ENCODE measurements at places on chromosomes 2 and 18.
A peak's percentile ranks its signal among the peaks of the same experiment; 100 is the strongest.

DNA sequence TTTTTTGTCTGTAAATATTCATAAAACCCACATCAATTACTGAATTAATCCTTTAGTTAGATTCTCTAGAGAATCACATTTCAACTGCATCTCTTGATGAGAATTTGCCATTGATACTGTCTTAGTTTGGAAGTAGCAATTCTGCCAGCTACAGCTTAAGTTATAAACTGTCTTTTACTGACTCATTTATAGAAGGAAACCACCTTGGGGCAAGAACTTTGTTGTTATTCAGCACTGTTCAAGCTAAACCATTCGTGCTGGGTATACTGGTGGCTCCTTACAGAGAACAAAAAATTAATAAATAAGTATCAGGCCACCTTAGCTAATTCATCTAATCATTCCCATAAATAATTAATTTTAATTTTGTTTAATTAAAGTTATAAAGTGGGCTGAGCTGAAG is 1082.6 kb upstream of the CELF4 start:
- no peak for DNase-seq

- DNase-seq, result no peak
These were observed 8.5 kb downstream of the TYW5 start for GRCh38 chr2:199946836-199947235.

DNA sequence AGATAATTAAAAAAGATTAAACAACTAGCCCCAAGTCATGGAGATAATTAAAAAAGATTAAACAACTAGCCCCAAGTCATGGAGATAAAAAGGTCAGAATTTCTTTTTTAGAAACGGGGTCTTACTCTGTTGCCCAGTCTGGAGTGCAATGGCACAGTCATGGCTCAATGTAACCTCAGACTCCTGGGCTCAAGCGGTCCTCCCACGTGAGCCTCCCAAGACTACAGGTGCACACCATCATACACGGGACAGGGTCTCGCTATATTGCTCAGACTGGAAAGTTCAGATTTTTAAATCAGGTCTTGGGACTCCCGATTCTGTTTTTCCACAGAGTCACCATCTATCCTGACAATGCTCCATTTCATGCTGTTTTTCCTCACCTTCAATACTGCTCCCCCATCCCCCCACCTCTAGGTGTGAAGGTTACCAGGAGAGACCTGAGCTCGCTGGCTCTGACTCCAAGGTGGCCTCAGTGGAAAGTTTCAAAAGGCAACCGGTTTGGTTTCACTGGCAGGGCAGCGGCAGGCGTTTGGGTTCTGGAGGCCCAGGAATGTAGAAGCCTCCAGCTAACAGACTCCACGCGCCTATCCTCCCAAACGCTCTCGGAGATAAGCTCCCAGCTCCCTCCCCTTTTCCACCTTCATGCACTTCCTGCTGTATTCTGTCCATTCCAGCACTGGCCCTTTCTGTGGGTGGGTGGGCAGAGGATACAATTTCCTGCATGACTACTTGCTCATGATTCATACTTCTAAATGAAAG is 2.9 kb upstream of the SEMA4C start:
- DNase-seq, result no peak

DNA sequence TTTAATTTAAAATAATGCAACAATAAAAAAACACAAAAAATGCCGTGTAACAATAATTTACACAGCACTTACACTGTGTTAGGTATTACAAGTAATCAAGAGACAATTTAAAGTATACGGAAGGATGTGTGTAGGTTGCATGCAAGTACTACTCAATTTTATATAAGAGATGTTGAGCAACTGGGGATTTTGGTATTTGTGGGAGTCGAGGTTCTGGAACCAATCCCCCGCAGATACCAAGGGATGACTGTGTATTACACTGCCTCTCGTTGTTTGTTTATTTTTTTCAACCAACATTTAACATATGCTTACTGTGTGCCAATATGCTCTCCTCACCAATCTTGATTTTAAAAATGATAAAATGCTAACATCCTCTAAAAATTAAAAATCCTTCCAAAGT is 24.8 kb downstream of the MAP3K2 start:
- no peak for DNase-seq

DNA sequence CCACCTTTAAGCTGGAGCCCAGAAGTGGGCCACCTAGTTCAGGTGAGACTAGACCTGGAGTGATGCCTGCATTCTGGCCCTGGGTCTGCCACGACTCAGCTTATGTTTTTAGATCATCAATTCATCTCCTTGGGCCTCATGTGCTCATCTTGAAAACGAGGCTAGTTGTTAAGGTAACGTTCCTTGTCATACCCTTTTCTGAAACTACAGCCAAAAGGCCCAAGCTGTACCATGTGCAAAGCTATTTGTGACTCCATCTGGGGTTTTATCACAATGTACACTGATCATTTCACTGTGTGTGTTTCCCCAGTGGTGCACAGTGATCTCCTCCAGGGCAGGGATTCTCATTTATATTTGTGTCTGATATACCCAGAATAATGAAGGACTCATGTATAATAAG is 138.4 kb upstream of the COPS8 start:
- no peak for DNase-seq

- DNase-seq, result no peak
These were observed 12.4 kb downstream of the ADRA2B start for GRCh38 chr2:96103761-96104486.

- no peak for DNase-seq
These were observed 29.0 kb upstream of the EPAS1 start for GRCh38 chr2:46268196-46268595.

DNA sequence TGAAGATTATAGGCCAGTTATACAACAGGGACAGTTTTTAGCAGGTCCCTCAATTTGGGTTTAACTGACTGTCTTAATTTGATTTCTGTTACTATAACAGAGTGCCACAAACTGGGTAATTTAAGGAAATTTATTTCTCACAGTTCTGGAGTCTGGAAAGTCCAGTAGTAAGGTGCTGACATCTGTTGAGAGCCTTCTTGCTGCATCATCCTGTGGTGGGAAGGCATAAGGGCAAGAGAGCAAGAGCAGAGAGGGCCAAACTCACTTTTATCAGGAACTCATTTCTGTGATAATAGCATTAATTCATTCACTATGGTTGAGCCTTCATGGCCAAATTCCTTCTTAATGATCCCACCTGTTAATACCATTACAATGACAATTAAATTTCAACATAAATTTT is 36.5 kb downstream of the DIS3L2 start:
- DNase-seq, result no peak

DNA sequence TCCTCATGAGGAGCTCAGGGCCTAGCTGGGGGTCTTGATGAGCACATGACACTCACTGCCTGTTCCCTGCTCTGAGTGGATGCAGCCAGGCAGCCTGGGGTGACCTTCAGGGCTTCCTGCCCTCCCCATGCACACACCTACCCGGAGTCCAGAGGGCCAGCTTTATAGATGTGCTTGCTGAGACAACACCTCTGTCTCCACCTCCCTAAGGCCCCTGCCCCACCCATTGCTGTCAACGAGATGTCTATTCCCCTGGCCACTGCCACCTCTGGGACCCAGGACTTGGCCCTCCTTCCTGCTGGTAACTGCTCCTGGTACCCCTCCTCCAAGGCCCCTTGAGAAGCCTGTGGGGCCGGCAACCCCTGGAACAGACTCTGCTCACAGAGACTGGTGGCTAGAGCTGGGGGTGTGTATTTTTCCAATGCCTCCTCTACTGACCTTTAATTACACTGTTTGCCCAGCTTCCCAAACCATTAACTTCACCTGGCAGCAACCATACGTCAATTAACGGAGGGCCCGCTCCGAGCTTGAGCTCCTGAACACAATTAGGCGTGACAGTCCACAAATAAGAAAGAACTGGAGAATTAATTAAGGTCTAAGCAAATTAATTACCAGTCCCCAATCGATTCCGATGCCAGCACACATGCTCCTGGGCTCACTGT is 66.3 kb downstream of the EMX1 start:
- no peak for DNase-seq

DNA sequence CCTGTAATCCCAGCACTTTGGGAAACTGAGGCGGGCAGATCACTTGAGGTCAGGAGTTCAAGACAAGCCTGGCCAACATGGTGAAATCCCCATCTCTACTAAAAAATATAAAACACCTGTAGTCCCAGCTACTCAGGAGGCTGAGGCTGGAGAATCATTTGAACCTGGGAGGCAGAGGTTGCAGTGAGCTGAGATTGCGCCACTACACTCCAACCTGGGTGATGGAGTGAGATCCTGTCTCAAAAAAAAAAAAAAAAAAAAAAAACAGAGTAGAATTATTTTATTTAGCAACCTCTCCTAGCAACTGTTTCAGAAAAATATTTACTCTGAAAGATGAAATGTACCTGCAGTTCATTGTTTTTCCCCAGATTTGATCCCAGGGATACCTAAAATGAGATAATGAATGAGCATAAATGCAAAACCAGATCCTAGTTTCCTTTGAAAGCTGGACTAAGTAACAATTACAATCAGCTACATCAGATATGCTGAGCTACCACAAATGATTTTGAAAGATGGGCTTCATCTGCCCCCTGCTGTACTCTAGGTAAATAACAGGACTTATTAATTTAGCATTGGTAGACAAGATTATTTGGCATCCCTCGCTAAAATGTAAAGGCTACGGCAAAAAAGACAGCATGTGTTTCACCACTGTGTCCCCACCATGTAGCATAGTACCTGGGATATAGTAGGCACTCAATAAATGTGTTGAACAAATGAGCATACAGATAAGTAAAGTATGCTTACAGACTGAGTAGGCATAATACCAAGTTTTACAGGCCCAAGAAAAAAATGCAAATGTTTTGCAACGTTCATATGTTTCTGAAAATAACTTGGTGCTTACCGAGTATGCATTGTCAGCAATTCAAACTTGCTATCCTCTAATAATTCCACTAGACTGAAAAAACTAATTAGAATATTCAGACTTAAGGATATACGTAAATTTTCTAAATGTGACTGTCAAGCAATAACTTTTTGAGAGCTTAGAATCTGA is 102.5 kb downstream of the ATL2 start:
- peak; percentile 33 for DNase-seq

GRCh38 chr2:86028766-86029381 is 76.8 kb downstream of the POLR1A start:
- no peak for DNase-seq

DNA sequence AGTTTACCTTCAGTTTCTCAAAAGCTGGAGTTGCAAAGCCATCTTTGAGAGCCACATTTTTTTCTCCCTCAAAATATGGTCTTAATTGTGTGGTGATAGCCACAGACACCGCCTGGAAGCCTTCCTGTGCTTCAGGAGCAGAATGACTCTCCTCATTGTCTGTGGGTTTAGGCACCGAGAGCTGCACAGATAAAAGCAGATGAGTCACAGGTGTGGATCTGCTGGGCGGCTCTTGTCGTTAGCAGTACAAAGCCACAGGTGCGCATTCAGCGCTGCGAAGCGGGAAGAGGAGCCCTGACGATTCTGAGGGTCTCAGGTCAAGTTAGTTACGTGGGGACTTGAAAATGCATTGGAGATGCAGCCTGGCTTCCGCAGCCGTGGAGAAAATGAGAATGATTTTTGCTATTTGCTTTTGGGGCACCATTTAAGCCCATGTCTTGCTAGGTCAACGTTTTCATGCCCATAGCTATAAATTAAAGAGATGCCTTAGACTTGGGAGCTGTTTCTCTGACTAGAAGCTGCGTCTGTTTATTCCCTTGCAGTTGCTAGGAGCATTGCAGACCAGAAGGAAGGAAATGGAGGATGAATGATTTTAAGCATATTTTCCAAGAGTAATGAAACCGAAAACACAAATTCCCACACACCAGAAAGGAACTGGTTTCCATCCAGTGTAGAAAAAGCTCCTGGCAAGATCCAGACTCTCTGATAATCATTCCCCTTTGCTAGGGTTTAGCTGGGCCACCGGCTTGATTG is 51.5 kb downstream of the KLHL29 start:
- DNase-seq, result no peak

- no peak for DNase-seq
These were observed 353.8 kb upstream of the DLGAP1 start for GRCh38 chr18:4808891-4809290.

GRCh38 chr2:122061831-122062230 is 306.4 kb downstream of the TSN start:
- no peak for DNase-seq

DNA sequence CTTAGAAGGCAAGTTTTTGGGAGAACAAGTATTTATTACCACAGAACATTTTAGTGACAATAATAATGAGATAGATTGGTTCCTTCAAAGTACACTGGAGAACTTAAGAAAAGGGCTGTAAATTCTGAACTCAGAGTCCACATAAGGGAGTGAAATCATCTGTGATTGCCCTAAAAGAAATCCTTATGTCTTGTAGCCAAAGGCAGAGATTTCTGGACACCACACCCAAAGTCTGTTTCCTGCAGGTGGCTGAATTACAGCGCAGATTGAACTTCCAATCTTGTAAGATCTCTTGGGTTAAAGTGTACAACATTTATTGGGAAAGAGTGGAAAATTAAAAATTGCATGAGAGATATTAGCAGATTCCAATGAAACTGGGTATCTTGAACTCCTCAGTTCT is 143.8 kb downstream of the TAF4B start:
- DNase-seq, result no peak

- no peak for DNase-seq
These were observed 37.3 kb downstream of the RHBDD1 start for GRCh38 chr2:226873051-226873620.

DNA sequence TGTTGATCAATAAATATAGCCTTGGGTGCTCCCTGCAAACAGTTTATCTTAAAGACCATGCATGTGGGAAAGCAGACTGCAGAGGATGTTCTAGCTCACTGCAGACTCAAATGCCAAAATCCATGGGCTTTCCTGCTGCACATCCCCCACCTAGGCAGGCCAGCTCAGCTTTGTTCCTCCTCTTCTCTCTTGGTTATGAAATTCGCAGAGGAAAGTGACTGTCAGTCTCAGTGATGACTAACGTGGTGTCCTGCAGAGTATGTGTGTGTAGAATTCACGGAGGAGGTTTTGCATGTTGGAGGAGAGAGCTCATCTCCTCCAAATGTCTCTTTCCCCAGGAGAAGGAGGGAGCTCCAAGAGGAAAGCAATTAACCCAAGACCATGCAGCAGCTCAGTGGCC is 21.4 kb upstream of the KCNS3 start:
- no peak for DNase-seq

- no peak for DNase-seq
These were observed 14.9 kb upstream of the KDM3A start for GRCh38 chr2:86426271-86426670.

DNA sequence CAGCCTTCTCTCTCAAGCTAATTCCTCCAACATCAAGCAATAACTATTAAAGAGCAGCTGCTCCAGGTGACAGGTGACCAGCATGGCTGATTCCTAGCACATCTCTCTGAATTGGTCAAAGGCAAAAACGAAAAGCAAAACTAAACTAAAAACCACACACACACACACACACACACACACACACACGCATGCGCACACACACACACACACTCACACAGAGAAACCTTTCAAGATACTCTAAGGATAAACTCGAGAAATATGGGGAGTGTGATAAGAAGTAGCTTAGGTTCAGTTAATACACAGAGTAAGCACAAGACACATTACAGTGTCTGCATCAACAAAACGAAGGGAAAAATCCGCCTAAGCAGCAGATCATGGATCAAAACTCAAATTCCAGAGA is 74.5 kb upstream of the FZD7 start:
- DNase-seq, result no peak

Data from endothelial cell (in vitro differentiated cells).